CD4-positive, alpha-beta T cell treated with Interleukin-1 beta for 1 hour (primary cell): ENCODE measurements at places on chromosomes 11 and 22.
A peak's percentile ranks its signal among the peaks of the same experiment; 100 is the strongest.

DNA sequence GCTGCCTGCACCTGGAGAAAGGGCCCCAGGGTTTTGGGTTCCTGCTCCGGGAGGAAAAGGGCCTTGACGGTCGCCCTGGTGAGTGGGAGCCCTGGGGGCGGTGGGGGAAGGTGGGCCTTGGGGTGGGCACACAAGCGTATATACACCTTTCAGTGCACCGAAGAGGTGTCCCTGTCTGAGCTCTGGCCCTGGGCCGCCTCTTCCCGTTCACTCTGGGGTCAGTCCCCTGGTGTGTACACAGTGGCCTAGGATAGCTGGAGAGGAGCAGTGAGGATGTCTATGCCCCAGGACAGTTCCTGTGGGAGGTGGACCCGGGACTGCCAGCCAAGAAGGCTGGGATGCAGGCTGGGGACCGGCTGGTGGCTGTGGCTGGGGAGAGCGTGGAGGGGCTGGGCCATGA lies 2.8 kb downstream of the NHERF4 start:
- no peak for DNase-seq

GRCh38 chr11:105032495-105032894 lies 2.4 kb downstream of the CASP1 start:
- DNase-seq: no peak

DNA sequence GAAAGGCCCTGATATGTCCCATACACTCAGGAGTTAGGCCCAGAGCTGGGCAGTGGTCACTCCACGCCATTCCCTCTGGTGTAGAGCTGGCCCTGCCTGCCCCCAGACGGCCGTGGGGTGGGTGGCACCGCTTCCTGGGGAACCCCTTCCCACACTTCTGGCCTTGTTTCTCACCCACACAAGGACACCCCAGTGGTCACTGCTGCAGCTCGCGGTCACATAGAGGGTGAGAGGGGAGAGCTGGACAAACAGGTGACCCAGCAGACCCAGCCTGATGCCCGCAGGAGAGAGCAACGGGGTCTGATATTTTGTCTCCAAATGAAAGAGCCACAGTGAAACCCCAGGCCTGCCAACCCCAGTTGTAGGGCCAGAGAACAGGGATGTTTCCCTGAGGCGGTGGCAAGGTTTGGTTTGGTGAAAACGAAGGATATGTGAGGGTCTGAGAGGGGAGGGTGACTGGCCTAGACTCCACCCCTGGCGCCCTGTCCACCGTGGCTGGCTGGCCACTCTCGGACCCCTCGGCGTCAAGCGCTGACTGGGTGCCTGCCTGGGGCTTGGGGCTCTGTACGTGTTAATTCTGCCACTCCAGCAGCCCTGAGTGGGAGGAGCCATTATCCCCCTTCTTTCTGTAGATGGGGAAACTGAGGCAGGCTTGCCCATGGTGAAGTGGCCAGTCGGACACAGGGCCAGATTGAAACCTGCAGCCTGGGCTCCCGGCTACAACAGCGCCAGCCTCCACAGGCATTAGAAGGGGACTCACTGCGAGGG lies 71.0 kb upstream of the PPARA start:
- no peak for DNase-seq

GRCh38 chr11:6646071-6646470 lies 9.5 kb downstream of the DCHS1 start:
- no peak for DNase-seq

- DNase-seq: no peak
Observed at GRCh38 chr11:74139151-74139918, 31.5 kb downstream of the C2CD3 start.

- no peak for DNase-seq
Observed at GRCh38 chr11:19482319-19483100, 230.1 kb upstream of the NAV2 start.

DNA sequence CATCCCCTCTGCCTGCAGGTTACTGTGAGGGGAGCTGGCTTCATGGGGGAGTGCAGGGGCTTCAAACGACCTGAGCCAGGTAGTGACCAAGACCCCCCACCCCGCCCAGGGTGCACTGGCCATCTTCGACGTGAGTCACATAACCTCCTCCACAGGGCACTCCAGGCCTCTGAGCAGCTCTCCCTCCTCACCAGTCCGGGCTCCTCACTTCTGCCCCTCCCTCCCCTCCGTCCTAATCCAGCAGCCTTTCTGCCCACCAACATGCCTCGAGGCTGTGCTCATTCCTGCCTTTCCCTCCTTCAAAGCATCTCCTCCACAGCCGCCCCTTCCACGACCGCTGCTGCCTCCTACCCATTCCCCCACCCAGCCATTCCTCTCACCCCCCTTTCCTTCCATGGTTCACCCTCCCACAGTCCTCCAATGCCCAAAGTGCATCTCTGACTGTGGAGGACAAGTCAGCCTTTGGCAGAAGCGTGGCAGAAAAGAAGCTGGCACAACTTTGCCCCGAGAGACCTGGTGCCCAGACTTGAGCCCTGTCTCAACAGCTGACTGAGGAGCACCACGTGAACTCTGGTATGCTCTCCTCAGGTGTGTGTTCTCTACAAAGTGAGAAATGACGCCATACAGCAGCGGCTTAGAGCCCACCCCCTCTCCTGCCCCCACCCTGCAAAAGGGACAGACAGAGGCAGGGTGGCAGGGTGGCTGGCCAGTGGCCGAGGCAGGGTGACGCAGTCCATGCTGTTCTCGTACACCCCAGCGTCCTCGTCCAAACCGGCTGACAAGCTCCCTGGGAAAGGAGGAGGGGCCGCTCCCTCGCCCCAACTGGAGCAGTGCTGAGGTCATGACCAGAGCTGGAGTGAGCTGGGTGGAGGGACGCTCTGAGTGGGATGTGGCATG lies 30.4 kb downstream of the OPCML start:
- DNase-seq: no peak

DNA sequence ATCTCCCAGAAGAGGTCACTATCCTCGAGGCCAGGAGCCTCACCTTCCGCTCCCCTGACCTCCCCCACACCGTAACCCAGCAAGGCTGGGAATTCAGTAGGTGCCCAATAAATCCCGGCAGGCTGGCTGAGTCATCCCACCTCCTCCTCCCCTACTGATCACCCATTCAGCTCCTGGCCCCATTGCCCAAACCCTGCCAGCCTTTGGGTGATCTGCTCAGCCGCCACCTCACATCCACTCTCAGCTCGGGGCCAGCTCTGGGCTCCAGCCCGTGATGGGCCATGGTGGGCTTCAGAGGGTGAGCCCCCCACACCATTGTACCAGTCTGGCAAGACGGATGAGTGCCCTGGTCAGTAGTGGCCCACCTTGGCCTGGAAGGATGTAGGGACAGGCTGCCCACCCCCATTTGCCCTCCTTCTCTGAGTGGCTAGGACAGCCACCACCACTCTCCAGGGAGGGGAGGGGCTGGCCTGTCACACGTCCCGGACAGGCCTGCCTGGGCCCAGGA lies 8.2 kb downstream of the TRPM5 start:
- no peak for DNase-seq

DNA sequence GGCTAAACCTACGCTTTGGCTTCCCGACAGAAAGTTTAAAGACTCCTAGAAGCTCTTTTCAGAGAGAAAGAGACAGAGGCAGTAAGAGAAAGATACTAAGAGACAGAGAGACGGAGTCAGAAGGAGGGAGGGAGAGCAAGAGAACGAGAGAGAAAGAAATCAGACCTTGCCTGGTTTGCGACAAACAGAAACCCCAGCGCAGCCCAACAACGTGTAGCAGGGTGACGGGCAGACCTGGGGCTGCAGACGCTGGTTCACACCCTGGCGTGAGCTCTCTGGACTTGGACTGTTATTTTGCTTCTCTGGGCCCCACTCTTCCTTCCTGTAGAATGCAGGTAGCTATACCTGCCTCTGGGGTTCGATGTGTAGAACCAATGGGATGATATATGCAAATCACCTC lies 244.4 kb upstream of the SYN3 start:
- no peak for DNase-seq

DNA sequence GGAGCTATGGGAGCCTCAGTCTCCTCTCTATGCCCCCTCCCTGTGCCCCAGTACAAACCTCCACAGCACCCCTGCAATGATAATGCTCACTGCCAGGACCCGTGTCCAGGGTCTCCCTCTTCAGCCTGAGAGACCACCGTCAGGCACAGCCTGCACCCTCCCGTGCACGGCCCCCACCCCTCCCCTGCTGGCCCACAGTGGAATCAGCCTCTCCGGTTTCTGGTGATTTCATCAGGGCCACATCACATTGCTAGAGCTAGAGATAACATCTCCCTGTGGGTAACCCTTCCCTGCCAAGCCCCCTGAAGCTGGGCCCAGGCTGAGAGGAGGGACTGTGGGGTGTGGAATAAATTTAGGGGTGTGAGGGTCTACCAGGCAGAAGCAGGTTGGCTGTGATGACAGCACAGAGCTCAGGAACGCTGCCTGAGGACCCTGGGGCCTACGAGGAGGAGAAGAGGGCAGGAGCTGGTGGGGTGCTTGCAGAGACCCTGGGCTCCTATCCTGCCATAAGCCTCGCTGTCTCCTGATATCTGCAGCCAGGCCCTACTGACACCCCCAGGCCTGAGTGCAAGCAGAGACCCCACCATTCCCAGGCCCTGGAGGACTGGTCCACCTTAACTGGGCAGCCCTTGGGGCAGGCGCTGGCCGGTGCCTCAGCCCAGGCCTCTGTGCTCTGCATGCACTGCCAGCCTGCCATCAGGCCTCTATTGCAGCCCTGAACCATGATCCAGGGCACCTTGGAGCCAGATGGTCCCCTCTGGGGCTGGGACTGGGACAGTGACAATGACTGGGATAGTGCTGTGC lies at the start of gene KLHDC7B:
KLHDC7B (plus strand) TSS at position 378 of the 804 bp plus-strand sequence; CDS start at position 723, 345 bp downstream.
- no peak for DNase-seq

DNA sequence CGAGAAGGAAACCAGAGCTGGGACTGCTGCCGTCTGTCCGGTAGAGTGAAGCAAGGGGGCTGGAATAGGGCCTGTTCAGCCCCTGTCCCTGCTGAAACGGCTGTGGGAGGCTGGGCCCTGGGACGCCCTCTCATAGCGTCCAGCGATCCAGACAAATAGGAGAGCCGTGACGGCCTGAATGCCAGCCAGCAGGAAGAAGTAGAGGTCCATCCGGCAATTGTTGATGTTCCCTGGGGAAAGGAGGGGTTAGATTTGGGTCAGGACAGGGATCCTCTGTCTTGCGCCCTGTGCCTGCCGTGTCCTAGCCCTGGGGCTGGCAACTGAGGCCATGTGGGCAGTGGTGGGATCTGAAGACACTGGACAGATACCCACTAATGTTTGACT lies 12.9 kb downstream of the TMEM132A start:
- DNase-seq: no peak

- no peak for DNase-seq
Observed at GRCh38 chr11:120517801-120518291, 6.3 kb downstream of the GRIK4 start.

DNA sequence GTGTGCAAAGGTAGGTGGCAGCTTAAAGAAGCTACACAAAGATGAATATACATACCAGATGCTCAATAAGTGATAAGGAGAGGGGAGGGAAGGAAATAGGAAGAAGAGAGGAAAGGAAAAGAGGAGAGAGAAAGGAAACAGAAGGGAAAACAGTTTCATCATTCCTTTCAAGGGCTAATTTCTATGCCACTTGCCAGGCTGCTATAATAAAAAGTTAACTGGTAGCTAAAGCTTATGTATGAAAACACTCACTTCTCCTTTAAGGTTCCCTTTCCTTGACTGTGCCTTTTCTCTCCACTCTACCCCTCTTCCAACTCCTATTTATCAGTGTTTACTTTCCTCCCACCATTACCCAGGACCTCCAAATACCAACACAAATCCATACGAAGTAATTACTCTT lies 347.9 kb downstream of the DLG2 start:
- no peak for DNase-seq

GRCh38 chr22:27651486-27651885 lies 150.1 kb downstream of the MN1 start:
- DNase-seq: no peak

GRCh38 chr11:75023446-75024067 lies 34.8 kb downstream of the NEU3 start:
- DNase-seq: no peak

- DNase-seq: peak; percentile 4
Observed at GRCh38 chr11:123137431-123138224, 57.4 kb downstream of the CLMP start.

GRCh38 chr11:18371279-18371678 lies 23.1 kb upstream of the LDHA start:
- DNase-seq: no peak

- no peak for DNase-seq
Observed at GRCh38 chr11:73729594-73730206, 31.2 kb downstream of the RAB6A start.

DNA sequence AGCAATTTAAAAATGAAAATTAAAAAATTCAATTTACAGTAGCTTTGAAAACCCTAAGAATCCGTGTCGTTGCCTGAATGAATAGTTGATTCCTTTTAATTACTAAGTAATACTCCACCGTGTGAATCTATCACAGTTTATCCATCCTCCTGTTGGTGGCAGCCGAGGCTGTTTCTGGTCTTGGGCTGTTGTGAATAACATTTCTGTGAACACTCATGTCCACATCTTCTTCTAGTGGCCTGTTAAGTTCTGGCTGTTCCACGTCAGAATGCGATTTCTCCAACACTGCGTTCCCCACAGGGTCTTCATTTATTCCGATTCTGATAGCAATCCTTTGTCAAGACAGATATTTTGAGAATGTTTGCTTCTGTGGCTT lies 223.0 kb downstream of the TBC1D22A start:
- DNase-seq: no peak

DNA sequence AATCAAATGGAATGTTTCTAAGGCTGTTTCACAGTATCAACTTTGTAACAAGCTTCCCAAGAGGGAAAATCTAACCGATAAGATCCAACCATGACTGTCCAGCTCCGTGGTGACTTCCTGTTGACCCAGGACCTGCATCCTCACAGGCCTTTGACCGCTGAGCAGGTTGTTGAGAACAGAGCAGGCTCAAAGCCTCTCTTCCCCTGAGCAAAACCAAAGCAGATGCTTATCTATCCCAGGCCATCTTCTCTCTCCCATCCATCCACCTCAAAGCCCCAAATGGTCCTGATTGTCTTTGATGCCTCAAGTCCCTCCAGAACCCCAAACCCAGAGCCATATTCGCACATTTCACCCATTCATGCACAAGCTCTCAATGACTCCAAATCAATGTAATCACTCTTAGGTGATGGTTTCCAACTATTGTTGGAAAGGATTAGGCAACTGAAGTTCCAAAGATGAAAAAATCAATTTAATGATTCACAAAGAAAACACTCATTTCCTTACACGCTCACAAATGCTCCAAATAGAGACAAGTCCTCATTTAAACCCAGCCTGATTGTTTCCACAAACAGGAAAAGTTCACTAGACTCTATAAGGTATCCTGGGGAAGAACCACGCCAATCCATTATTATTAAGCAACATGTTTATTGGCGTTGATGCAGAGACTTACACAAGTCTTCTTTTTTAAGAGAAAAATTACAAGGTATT lies 48.7 kb downstream of the C11orf58 start:
- no peak for DNase-seq

GRCh38 chr11:132123449-132123848 lies 753.0 kb downstream of the NTM start:
- no peak for DNase-seq

- no peak for DNase-seq
Observed at GRCh38 chr22:42001706-42002105, 3.1 kb downstream of the WBP2NL start.
